ENCODE measurements at places on chromosomes 5 and 9.

- peak; percentile 93 for DNase-seq
Measured at GRCh38 chr9:133121198-133121914, at the start of gene RALGDS. RALGDS (minus strand) TSS chr9:133121240; CDS start chr9:133121154, 86 bp downstream.

DNA sequence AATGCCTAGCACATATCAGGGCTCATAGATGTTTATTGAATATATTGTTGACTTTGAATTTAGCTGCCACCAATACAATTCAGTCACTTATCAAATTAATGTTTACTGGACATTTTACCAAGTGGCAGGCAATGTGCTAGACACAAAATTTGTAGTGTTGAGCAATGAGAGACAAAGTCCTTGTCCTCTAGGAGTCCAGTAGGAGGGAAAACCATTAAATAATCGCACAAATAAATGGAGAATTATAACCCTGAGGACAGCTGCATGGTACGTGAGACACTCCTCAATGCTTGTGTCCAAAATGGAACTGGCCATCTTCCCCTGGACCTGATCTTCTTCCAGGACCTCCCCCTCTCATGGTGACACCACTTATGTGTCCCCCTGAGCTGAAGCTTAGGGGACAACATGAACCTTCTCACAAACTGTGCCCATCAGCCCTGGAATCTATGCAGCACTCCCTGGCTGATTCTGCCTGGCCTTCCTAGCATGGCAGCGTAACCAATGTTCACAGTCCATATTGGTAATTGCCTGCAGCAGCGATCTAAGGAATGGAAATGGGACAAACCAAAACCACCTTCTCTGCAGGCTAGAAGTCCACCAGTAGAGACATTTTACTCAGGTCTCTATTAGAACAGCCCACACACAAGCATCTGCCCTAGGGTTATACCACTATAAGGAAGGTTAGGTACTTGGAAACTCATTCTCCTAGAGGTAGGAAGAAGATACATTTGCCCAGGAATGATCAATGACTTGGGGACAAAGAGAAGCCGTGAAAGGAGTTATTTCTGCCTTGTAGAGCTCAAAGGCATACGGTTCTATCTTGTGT, 75.5 kb downstream of the FGF1 start:
- DNase-seq = no peak

- DNase-seq = peak; percentile 77
Measured at GRCh38 chr5:158382473-158382872, 523.5 kb upstream of the CLINT1 start.

DNA sequence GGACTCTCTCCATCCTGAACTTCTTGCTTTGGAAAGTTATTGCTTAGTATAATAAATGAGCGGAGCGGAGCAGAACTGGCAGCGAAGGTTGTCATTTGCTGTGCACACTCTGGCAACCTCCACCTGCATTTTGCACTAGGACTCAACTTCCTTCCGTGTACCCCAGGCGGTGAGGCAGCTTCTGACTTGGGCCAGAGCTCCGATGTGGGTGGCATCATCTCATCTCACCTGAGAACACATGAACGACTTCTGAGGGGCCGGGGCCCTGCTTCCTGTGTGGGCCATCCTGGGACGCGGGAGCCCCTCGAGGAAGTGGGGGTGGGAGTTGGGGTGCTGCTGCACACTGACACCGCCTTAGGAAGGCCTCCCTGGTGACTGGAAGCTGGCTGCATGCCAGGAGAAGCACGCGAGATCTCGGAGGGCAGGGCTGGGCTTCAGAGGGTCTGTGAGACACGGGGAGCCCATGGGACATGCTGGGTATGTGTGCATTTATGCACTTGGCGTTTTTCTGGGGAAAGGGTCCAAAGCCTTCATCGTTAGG, 56.5 kb upstream of the COL5A1 start:
- DNase-seq = peak; percentile 21

DNA sequence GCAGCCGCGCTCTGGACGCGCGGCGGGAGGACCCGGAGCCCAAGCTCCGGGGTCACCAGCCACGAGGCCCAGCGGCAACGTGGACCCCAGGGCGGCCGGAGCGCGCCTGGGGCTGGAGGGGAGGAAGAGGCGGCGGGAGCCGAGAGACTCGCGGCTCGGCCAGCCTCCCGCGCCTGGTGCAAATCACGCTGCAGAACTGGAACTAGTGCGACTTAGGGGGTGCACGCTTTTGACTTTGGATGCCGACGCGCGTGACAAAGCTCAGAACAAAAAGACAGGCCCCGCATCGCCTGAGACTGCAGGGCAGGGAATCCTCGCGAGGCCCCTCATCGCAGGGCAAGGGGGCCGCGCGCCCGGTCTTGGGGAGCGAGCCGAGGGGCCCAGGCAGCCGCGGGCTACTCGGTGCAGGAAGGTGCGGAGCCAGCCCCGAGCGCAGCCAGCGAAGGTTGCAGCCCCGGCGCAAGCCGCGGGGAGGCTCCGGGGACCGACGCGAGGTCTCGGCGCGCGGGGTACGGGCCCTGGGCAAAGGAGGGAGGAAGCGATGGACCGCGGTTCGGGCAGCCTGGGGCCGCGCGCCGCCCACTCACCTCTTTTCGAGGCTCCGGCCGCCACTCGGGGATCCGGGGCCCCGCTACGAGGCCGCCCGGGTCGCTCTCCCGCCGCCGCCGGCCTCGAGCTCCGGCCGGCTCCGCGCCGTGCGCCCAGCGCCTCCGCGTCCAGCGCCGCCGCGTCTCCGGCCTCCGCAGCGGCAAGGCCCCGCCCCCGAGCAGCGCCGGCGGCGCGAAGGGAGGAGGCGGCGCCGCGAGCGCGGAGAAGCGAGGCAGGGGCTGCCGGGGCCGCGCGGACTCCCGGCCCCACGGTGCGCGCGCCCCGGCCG, at the start of gene GOLM1:
Gene GOLM1 (minus strand): TSS at position 735 of the 877 bp plus-strand sequence. CDS start 20,238 bp downstream, outside the sequence.
- DNase-seq = peak; percentile 73

DNA sequence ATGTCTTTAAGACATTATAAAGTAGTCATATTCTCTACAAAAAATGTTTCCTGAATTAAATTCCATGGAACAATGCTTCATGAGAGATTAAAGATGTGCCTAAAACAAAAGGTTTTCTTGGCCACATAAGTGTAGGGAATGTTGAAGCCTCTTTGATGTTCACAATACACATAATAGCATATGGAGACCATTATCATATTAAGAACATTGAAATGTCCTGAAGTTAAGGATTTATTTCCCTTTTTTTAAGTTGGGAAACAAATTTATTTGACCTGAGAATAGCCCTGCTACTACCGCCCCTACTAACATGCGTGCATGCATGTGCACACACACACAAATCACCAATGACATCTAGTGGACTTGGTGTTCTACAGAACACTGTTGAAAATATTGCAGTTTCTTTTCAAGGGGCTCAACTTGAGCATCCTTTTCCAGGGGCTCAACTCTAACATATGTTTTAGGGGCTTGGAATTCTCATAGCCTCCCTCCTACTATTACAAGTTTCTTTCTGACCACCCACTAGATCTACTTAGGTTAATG, 124.9 kb upstream of the C6 start:
- no peak for DNase-seq

GRCh38 chr5:4700069-4700468, 440.1 kb upstream of the ADAMTS16 start:
- DNase-seq = peak; percentile 78

GRCh38 chr5:83472213-83472507, 616 bp downstream of the VCAN start:
- DNase-seq = no peak

- DNase-seq = no peak
Measured at GRCh38 chr9:133351908-133352634, 4.1 kb downstream of the RPL7A start.

DNA sequence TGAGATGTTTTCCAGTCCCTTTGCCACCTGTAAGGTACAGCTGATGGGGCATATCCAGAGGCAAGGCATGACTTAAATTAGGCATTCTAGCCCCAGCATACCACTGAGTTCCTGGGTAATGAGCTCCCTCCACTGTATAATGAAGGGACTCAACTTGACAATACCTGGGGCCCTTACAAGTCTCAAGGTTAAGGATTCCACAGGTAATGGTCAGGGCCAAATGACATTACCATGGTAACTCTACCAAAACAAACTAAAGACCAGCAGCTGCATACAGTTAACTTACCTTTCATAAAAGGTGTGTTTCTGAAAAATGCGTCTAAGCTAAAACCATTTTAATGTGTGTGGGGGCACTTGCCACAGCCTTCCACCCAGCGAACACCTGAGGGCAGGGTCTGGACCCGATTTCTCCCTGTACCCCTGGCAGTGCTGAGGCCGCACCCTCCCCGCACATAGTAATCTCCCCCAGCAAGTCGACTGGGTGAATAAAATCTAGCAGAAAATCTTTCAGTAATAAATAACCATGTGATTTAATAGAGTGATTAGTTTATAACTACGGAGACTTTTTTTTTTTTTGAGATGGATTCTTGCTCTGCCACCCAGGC, 24.2 kb downstream of the CCDC69 start:
- no peak for DNase-seq

DNA sequence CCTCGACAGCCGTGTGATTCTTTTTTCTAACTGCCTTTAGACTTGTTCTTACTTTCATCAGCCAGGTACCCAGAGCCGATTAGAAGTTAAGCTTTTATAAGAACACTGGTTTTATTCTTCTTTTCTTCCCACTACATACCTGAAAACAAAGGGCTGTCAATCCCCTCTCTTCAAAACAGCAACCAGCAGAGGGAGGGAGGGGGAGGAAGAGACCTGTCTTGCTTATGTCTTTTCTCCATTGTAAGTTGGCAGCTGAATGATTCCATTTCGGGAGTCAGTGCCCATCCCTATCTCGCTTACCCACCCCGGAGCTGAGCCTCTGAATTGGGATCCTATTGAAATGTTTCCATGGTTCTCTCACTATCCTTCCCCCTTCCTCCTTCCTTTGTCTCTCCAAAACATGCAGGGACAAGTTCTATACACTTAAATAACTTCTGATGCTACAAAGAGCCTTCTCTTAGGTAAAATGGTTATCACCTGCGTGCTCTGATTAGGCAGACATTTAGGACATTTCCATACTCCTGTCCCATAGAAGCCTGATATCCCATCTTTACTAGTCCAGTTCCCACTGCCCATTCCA, 83.9 kb upstream of the WWC1 start:
- no peak for DNase-seq

- no peak for DNase-seq
Measured at GRCh38 chr5:172850454-172850797, 16.4 kb downstream of the ERGIC1 start.

DNA sequence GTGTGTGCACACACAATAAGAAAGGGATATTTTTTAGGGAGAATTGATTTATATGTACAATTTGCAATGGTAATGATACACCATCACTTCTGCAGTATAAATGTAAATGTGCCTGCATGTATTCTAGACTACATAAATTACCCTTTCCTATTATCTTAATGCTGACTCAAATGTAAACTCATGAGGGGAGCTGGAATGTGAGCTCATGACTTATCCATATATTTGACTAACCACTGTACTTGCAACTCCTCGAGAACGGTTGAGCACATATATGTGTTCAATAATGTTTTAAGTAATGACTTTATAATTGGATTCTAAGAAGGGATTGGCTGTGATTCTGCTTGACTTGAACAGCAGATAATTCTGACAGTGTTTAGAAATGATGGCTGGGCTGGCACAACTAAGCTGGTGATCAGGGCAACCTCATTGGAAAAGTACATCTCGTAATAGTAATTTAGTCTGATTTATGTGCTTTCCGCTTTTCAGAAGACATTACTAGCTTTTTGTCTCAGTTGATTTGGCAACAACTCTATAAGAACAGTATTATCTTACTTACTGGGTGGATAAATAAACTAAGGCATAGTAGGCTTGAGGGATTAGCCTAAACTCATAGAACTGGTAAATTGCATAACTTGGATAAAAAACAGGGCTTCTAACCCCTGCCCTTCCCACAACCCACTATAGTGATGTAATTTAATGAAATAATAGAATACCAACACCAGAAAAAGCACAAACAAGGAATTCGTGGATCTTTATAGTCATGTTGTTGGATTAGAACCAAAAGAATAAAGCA, 130.2 kb upstream of the SPEF2 start:
- no peak for DNase-seq

DNA sequence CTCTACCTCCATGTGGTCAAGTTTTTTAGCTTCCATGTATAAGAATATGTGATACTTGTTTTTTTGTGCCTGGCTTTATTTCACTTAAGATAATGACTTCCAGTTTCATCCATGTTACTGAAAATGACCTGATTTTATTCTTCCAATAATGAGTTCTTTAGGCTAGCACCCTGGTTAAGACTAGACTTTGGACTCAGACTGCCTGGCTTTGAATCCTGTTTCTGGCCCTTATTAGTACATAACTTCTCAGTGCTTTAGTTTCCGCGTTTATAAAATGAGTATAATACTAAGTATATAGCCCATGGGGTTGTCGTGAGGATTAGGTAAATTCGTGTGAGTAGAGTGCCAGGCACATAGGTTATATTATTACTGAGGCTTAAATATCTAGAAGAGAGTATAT, 18.5 kb downstream of the KIAA1958 start:
- DNase-seq = no peak

GRCh38 chr5:175466700-175467318, 11.6 kb upstream of the SFXN1 start:
- DNase-seq = peak; percentile 80

- DNase-seq = no peak
Measured at GRCh38 chr5:164289526-164289925, 784.1 kb downstream of the MAT2B start.

- no peak for DNase-seq
Measured at GRCh38 chr9:4861736-4862451, 69.2 kb downstream of the RCL1 start.

GRCh38 chr5:32949286-32949970, 238.3 kb downstream of the NPR3 start:
- no peak for DNase-seq

DNA sequence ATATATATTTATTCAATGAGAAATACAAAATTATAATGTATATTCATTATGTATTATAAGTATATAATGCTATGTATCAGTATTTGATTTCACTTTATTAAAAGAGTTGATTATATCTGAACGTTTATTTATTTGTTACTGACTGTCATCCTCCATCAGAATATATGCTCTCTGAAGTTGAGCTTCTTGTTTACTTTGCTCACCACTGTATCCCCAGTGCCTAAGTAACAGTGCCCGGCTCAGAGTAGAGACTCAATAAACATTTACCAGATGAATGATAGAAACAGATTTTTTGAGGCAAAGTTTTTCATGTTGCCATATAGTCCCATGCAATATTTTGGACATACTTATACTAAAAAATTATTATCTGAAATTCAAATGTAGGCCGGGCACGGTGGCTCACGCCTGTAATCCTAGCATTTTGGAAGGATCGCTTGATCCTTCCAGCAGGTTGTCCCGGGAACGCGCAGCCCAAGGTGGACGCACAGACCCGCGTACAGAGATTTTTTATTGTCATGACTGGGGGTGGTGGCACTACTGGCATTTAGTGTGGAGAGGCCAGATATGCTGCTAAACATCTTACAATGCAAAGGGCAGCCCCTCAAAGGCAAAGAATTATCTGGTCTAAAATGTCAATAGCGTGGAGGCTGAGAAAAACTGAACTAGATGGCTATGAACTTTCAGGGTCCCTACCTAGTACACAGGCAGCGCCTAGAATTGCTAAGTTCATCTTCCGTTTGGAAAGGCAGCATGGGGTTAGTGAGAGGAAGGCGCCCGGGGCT, 761 bp upstream of the DNAJC25 start:
- DNase-seq = no peak

DNA sequence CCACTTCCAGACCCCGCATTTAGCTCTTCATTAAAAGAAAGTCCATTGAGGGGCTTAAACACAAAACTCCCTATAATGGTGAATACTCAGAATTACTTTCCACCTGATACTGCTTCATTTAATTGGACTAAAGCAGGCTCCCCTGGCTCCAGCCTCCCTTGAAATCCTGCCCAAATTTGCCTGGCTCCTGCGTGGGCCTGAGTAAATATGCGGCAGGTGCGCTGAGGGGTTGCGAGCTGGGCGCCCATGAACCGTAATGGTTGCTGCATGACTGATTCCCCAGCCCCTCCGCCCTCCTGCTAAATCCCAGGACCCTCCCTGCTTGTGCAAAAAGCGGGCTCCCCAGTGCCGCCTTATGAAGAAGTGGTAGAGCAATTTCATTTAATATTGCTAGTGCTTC, 639.7 kb downstream of the BNC2 start:
- no peak for DNase-seq
